ENCODE measurements at places on chromosomes 2 and 18.

DNA sequence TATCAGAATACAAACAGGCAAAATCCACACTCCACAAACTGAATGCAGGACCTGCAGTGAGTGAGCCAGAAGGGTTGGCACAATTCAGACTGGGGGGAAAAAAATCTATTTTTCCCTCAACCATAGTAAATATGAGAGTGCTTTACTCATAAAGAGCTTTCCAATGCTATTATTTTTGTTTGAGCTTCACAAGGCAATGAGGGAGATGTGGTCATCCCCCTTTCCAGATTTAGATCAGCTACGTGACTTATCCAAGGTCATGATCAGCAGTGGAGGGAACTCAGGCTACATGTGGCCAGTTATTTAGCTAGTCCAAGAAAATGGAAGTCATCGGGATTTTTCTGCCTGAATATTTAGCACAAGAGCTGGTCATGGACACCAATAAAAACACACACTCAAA is 120.4 kb upstream of the KLF7 start:
- no peak for ATAC-seq

- no peak for ATAC-seq
Measured at GRCh38 chr2:99169534-99169933, 11.3 kb downstream of the MITD1 start.

- ATAC-seq: peak; percentile 30
Measured at GRCh38 chr18:59690186-59690982, 6.8 kb downstream of the CCBE1 start.

- ATAC-seq: no peak
Measured at GRCh38 chr2:146987996-146988395, 856.8 kb upstream of the ACVR2A start.

GRCh38 chr18:33839452-33840211 is 261.6 kb downstream of the ASXL3 start:
- ATAC-seq: no peak

- peak; percentile 80 for ATAC-seq
Measured at GRCh38 chr18:6219116-6219717, 195.5 kb downstream of the L3MBTL4 start.

- no peak for ATAC-seq
Measured at GRCh38 chr2:21282515-21282898, 158.7 kb downstream of the TDRD15 start.

DNA sequence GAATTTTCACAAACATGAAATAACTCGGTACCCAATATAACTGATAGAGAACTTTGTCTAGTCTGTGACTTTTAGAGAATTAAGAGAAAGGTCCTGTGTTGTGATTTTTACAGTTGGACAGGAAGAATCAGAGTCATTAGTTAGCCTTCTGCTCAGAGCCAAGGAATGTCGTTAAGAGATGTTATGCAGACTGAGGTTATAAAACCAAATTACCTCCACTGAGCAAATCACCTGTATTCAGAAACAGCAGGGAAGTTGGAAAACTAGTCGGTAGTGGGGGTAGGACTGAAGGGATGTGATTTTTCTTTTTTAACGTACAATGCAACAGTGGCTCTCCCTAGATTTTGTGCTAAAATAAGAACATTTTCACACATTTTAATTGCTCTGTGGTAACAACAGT is 18.5 kb downstream of the TANK start:
- no peak for ATAC-seq

GRCh38 chr2:98825858-98826257 is 94.9 kb upstream of the MGAT4A start:
- no peak for ATAC-seq

GRCh38 chr2:70480468-70480867 is 73.2 kb downstream of the TGFA start:
- no peak for ATAC-seq

DNA sequence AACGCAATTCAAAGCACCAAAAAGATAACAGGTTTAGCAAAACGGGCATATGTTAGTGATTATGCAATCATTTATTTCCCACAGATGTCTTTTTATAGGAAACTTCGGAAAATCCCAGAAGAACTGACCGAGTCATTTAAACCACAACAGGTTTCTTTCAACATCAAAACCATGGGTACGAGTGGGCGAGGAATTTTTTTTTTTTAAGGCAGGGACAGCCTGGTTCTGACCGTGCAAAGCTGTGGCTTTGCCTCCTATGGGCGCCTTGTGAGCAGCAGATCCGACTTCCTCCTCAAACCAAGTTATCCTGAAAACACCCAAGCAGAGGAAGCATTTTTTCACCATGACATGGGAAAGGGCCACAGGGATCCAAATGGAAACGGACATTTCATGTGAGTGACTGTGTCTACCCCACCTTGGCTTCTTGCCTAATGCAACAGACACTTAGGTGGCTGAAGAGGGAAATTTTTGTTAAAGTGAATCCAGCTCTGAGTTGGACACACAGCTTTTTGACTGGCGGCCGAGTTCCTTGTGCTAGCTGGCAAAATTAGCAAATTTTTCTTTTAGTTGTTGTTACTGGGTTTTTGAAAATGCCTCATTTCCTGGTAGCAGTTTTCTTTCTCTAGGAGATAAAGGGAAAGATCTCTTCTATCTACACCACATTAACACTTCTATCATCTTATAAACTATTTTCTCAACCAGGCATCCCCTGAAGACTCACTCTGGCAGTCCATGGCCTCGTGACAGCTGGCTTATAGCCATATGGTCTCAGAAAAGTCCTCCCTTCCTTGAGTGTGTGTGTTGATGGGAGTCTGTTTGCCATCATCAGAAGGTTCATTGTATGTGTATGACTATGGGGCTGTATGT is 487.4 kb upstream of the ZEB2 start:
- peak; percentile 92 for ATAC-seq

DNA sequence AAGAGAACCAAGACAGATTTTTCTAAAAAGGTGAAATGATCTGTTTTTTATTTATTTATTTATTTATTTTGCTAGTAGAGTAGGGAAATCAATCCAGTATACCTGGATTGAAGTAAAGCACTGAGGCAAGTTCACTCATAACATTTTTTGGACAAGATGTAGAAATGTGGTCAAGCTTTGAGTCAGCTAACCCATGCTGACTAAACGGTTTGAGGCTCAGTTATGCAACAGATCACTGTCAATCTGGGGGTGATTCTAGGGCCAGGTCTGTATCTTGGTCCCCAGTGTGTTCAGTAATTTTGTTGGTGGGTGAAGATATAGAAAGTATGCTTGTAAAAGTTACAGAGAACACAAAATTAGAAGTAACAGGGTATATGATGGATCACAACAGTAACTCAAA is 60.2 kb downstream of the RMDN2 start:
- no peak for ATAC-seq

- no peak for ATAC-seq
Measured at GRCh38 chr2:101619191-101619591, 78.3 kb upstream of the MAP4K4 start.

DNA sequence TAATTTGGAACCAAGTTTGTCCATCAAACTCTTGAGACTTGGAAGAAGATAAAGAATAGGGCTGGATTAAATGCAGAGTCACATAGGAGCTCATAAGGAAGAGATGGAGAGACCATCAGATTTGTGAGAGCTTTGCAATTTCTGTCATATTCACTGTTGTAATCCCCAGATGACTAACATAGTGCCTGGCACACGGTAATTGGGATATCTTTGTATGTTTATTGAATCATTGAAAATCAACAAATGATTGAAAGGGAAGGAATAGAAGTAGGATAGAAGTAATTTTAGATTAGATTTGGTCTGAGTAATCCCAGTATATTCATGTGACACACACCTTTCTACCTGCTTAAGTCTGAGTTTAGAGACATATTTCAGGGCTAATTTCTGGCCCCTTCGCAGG is 75.4 kb downstream of the LCLAT1 start:
- no peak for ATAC-seq

DNA sequence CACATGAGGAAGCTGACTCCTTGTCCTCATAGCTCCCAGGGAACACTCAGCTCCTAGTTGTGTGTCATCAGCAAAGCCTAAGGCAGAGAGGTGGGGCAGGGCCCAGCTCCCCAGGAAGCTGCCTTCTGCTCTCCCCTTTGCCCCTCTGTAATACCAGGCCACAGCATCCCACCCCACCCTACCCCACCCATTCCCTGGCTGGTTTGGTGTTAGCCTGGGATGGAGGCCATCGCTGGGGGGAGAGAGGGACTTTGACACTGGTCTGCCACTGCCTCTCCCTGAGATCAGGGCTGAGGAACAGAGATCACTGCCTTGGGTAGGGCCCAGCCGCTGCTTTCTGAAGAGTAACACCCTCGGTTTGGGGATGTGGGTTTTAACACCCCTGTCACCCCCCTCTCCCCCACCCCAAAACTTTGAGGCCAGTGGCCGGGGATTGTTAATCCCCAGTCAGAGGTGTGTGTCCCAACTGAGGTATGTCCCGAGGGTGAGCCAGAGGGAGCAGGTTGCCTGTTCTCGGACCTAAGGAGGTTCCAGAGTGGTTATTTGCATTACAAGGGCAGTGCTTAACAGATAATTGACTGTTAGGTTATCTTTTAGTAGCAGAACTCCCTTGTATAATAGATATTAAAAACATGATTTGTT is 41.4 kb downstream of the TET3 start:
- ATAC-seq: no peak

Measured in SK-N-SH treated with all-trans-retinoic acid at 6 μM for 48 hours (cell line).